Inflammatory macrophage treated with lipopolysaccharide for 1 hour (primary cell): ENCODE measurements at places on chromosomes 13 and 19.

DNA sequence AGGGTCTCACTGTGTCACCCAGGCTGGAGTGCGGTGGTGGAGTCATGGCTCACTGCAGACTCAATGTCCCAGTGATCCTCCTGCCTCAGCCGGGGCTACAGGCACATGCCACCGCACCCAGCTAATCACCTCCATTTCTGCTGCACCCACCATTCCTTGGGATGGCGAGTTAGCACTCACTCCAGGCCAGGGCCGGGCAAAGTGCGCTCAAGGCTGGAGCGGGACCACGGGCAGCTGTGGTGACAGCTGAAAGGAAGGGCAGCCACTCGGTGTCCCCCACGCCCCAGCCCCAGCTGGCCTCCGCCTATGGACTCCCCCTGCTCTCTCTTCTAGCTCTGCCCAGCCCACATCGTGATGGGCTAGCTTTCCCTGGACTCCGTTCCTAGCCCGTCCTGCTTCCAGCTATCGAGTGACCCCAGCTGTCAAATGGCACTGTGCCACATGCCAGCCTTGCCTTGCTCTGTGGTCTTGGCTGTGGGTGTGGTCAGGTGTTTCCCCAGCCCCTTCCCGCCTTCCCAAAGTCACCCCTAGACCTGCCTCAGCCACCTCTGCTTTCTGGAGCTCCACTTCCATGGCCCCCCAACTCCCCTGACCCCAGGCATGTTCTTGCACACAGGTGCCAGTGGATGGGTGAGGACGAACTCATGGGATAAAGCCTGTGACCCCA, 4.1 kb downstream of the MICOS13 start:
- DNase-seq: no peak

- DNase-seq: no peak
Observed at GRCh38 chr19:4523306-4524110, 5.2 kb upstream of the PLIN4 start.

- DNase-seq: no peak
Observed at GRCh38 chr19:57671124-57671895, 2.6 kb downstream of the ZSCAN4 start.

GRCh38 chr13:112719556-112719955, 29.7 kb downstream of the ATP11A start:
- DNase-seq: no peak

DNA sequence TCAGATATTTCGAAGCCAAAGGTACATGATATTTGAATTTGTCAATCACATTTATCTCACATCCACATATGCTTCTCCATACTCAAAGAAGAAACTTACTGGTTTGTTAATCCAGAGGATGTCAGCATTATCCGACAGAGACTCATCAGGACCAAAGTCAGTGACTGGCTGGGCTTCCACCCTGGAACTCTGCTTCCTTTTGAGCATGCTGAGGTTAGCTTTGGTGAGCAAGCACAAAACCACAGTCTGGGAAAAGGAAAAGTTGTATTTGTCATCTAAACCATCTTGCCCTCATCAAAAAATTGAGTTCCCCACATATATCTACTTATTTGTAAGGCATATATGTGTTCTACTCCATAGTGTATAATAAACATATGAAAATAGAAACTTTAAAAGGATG, 17.4 kb downstream of the NALCN start:
- DNase-seq: no peak

DNA sequence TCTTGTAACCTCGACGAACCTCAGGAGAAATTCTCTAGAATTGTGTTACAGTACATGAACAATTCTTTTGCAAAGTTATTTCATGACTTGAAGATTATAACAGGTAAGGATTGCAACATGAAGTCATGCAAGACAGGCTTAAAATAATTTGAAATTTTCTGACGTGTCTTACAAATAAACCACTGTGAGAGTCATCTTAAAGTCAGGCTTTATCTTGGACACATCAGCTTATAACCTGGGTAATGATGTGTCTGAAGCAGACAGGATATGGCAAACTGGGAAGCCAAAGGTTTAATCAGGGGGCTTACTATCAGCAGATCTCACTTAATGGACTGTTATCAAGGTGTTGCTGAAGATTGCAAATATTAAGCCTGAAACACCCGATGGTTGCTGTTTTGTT, 407.8 kb downstream of the KLF5 start:
- no peak for DNase-seq

GRCh38 chr13:93226623-93227279, at the start of gene GPC6:
TSS of gene GPC6 (plus strand) at chr13:93226807.
- no peak for DNase-seq

DNA sequence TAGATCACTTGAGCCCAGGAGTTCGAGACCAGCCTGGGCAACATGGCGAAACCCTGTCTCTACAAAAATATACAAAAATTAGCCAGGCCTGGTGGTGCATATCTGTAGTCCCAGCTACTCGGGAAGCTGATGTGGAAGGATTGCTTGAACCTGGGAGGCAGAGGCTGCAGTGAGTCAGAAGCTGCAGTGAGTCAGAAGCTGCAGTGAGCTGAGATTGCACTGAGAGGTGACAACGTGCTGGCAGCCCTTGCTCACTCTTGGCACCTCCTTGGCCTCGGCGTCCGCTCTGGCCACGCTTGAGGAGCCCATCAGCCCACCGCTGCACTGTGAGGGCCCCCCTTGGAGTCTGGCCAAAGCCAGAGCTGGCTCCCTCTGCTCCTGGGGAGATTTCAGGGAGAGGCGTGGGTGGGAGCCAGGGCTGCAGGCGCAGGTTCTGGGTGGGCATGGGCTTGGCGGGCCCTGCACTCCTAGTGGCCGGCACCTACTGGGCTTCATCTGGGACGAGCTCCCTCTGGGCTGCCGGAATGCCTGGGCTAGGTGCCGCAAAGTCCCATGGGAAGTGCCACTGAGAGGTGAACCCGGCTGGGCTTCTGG, 39.5 kb upstream of the RPL21 start:
- DNase-seq: no peak

DNA sequence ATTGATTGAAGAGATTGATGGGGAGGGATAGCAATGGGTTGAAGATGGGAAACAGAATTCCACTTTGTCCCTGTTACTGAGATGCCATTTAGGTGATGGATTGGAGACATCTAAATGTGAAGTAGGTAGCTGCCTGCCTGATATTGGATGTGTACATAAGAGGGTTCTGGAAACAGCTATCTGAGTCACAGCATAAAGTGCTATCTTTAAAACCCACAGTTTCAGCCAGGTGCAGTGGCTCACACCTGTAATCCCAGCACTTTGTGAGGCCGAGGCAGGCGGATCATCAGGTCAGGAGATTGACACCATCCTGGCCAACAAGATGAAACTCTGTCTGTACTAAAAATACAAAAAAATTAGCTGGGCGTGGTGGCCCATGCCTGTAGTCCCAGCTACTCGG, 72.6 kb downstream of the DNAJC3 start:
- DNase-seq: no peak

DNA sequence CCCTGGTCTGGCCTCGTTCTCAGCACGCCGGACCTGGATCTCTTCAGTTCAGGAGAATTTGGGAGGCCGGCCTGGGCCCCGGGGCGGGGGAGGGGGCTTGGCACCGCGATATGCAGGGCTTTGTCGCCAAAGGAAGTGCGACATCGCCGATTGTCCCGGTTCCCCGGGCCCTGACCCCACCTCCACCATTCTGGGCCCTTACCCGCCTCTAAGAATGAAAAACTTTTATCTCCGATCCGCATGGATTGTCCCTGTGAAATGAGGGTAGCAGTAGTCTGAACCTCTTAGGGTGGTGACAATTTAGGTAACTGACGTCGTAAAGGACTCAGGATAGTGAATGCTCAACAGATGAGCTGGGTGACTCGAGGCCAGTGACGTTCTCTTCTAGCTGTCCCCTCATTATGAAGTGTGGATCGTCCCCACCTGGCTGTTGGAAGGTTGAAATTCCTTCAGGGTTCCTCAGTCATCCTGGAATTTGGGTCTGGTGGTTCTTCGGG, 650 bp downstream of the DDA1 start:
- DNase-seq: no peak

- DNase-seq: peak; percentile 3
Observed at GRCh38 chr13:89361909-89362308, 1690.7 kb downstream of the SLITRK5 start.

- peak; percentile 1 for DNase-seq
Observed at GRCh38 chr19:13526552-13526951, 20.3 kb upstream of the CACNA1A start.

DNA sequence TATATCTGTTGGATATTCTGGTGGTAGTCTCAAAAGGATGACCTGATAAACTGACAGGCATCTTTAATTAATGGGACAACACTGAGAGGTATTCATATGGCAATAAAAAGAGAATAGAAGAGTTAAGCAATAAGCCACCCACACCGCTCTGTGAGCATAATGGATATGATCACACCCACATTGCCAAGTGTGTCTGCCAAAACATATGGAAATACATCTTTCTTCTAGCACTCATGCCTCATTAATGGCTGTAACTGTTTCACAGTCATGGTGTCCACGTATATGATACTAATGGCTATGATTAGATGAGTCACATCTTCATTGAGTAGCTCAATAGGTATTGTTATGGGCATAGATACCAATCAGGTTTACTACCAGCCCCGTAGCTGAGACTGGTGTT, 13.1 kb downstream of the IGFL3 start:
- no peak for DNase-seq

GRCh38 chr13:35764326-35765015, 288.0 kb upstream of the MAB21L1 start:
- DNase-seq: no peak

DNA sequence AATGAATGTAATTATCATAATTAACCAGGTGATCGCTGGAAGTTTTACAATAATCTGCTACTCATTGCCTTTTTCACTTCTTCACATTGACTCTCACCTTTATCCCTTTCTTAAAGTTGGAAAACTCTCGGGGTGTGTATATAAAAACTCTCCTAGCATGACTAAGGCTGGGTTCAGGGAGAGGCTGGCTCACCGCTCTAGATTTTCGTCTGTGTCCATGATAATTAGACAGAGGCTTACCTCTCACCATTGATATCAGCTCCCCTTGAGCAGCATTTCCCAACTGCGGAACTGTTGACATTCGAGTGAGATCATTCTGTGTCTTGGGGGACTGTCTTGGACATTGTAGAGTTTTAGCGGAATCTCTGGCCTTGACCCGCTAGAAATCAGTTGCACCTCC, 39.4 kb downstream of the NFIX start:
- no peak for DNase-seq

GRCh38 chr19:53158119-53158656, 665 bp downstream of the ZNF347 start:
- peak; percentile 41 for DNase-seq

DNA sequence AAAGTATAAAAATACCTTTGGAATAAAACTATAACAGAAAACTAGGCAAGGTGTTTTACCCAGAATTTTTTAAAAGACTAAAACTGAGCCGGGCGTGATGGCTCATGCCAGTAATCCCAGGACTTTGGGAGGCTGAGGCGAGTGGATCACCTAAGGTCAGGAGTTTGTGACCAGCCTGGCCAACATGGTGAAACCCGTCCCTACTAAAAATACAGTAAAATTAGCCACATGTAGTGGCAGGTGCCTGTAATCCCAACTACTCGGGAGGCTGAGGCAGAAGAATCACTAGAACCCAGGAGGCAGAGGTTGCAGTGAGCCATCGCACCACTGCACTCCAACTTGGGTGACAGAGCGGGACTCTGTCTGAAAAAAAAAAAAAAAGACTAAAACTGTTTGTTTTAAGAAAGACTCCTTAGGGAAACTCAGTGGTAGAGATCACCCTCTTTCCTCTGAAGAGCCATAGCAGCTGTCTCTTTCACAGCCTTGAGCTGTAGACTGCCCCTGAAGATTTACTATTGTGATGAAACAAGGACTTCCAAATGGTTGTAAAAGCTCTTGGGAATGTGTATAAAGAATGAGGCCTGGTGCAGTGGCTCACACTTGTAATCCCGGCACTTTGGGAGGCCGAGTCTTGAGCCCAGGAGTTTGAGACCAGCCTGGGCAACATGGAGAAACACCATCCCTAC, 14.7 kb upstream of the KCTD4 start:
- DNase-seq: no peak

GRCh38 chr19:3494051-3494450, 6.4 kb downstream of the DOHH start:
- DNase-seq: no peak

DNA sequence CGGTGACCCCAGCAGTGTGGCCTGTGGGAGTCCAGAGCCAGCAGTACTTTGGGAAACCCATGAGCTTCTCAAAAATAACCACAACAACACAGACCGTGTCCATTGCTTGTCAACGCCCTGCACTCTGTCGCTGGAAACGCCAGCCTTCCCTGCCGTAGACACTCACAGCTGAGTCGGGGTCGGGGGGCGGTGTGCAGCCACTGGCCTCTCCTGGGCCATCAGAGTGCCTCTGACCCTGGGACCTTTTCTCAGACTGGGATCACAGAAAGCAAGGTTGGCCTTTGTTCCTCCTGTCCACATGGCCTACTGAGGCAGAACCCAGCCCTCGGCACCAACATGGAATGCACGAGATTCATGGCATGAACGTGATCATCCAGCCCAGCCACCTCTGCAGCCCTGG, 95.7 kb downstream of the TUBA3C start:
- no peak for DNase-seq

GRCh38 chr19:3830621-3831589, 37.9 kb downstream of the ZFR2 start:
- DNase-seq: no peak

GRCh38 chr19:12970070-12970820, 869 bp downstream of the DAND5 start:
- DNase-seq: no peak

DNA sequence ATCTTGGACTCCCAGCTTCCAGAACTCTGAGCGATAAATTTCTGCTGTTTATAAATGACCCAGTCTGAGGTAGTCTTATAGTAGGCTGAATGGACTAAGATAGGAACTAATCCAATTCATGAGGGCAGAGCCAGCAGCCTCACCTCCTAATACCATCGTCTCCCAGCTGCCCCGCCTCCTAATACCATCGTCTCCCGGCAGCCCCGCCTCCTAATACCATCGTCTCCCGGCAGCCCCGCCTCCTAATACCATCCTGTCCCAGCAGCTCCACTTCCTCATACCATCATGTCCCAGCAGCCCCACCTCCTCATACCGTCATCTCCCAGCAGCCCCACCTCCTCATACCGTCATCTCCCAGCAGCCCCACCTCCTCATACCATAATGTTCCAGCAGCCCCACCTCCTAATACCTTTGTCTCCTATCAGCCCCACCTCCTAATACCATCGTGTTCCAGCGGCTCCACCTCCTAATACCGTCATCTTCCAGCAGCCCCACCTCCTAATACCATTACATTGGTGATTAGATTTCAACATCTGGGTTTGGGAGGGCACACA, 2.4 kb upstream of the ARGLU1 start:
- DNase-seq: peak; percentile 36

GRCh38 chr19:38642176-38642575, 5.3 kb upstream of the ACTN4 start:
- DNase-seq: no peak

DNA sequence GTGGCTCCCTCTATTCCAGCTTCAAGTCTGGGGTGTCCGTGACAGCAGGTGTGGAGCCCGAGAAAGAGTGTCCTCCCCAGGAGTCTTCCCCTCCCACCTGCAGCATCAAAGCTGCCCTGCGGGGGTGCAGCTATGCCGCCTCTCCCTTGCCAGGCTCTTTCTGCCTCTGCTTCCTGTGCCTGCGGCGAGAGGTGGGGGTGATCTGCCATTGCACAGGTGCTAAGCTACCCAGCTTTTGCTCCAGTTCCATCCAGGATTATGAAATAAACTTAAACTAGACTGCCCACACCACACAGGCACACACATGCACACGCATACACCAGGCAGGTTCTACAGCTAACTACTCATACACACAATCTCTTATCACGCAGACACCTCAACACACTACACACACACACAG, 104.7 kb upstream of the CLDN10 start:
- no peak for DNase-seq
